ENCODE measurements at places on chromosomes 3 and 15.

- no peak for DNase-seq
Measured at GRCh38 chr15:80641384-80641783, 53.7 kb upstream of the ABHD17C start.

DNA sequence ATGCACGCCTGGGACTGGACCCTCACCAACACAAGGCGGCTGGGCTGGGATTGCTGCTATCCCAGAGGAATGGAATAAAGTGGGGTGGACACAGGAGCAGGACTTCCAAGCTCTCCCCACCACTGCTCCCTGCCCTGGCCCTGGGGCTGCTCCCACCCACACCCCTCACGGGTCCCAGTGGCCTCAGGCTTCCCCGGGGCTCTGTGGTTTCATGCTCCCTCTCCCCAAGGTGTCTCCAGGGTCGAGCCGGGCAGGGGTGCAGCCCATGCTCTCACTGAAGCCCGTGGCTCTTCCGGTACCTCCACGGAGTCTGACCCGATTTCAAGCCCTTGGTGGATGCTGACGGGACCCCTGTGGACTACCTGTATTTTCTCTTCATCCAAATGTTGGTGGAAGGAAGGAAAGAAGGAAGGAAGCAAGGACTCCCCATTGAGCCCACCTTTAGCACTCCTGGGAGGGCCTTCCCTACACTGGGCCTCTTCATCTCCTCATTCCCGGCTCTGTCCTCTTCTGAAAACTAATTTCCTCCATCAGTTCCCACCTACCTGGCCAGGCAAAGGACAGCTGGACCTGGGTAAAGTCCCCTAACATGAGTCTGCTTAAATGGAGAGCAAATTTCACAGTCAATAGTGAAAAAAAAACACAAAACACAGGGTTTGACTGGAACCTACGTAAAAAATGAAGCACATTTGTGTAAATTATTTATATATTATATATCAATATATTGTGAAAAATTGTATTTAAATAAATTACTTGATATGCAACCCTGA lies 44.0 kb upstream of the PCSK6 start:
- DNase-seq = no peak

DNA sequence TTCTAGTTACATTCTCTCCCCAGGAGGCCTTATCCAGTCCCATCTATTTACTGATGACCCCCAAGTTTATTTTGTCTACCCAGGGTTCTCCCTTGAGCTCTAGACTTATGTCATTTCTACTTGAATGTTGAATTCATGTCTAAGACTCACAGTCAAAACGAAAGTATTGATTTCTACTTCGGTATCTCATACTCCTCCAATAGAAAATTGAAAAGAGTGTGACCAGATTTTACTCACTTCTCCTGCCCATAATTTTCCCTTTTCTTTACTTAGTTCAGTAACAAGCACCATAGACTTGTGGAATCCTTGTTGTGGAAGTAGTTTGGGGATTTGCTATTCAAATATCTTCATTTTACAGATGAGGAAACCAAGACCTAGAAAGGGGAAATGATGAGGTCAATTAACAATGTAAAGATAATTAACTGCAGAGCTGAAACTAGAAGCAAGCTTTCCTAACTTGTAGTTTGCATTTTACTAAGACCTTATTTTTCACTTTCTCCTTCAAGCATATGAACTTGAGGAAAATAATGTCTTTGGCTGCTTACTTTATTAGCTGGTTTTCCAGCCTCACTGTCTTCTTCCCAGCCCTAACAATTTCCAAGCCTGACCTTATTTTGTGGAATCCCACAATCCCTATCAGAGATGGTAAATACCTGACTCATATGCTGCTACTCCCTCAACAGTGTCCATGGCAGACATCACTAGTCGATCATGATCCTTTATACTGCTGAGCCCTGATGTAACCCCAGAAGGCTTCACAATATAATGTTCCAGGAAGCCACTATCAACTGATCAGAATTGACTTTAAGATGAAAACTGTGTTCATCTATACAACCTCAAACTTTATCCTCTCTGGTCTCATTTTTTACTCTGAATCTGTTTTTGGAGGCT lies 123.9 kb upstream of the AGBL1 start:
- DNase-seq = no peak

- DNase-seq = peak; percentile 61
Measured at GRCh38 chr3:129605203-129605921, 1.1 kb downstream of the PLXND1 start.

DNA sequence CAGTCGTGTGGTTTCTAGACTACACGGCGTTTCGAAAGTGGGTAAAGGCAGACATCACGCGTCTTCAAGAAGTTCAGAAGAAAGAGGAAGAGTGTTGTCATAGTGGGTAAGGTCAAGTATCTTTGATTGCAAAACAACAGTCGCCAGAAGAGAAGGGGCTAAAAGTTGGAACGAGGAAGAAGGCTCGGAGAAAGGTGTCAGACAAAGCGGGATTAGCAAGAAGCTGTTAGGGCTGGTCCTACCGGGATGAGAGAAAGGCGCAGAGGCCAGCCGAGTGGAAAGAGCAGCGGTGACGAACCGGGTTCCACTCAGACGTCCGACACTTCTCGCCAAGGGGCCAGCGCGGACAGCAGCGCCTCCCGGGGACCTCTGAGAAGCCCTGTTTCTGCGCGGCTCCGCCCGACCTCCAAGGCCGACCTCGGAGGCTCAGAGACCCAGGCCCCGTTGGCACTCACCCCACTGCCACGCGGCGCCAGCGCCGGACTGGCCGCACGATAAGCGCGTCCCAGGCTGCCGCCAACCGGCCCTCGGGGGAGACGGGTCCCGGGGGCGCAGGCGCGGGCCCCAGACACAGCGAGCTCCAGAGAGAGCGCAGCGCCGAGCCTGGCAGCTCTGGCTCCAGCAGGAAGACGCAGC lies 436 bp downstream of the ADPGK start:
- DNase-seq = peak; percentile 53

DNA sequence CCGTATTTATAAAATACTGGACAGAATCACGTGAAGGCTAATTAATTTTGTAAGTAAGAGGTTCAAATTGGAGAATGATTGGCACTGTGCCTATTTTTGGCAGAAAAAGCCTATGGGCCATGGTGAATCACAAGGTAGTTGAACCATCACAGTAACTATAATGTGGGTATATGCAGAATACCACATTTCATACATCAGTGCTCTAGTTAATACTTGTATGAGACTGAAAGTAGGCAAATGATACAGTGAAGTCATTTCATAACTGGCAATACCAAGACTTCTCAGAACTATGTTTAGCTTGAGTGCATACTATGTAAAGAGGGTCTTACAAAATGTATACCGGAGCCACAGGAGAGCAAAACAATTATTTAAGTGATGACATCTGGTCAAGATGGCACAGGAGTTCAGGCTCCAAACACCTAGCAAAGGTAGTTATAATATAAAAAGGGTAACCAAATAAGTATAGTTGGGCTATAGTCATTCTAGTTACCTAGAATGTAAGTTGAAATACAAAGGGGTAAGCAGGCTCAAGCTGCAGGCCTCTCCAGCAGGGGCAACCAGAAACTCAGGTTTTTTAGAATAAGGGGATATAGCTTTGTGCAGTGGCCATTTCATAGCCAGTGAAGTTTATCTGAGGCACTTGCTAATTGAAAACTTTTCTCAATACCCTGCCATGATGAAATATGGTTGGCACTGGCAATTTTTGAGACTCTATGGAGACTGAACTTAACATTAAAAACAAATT lies 19.1 kb downstream of the GPR160 start:
- no peak for DNase-seq

DNA sequence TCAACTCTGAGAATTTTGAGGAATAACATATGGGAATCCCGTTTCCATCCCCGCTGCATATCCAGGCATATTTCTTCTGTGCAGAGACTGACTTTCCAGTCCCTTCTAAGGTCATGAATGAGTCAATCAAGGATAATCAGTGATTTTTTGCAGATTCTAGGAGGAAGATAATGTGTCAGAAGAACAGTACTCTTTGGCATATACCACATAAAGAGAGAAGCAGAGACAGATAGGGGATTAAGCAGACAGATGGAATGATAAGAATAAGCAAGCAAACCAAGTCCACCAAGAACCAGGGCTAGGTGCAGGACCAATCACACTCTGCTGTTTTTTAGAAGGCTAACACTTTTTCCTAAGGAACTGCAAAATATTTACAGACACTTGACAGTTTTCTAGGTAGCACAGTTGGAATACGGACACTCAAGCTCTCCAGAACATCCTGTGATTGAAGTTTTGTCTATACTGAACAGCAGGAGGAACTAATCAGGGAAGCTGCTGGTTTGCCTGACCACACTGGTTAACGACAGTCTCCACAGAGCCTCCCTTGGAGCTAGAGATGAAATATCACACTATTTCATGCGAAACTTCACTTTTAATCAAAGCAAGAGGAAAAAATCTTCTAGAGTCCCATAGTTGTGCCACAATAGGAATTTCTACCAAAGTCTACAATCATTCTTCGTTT lies 450.0 kb upstream of the KCNMB2 start:
- DNase-seq = no peak

- DNase-seq = no peak
Measured at GRCh38 chr3:98109807-98110549, 20.5 kb upstream of the OR5H1 start.

- peak; percentile 86 for DNase-seq
Measured at GRCh38 chr3:41580274-41580959, 381.1 kb downstream of the CTNNB1 start.

DNA sequence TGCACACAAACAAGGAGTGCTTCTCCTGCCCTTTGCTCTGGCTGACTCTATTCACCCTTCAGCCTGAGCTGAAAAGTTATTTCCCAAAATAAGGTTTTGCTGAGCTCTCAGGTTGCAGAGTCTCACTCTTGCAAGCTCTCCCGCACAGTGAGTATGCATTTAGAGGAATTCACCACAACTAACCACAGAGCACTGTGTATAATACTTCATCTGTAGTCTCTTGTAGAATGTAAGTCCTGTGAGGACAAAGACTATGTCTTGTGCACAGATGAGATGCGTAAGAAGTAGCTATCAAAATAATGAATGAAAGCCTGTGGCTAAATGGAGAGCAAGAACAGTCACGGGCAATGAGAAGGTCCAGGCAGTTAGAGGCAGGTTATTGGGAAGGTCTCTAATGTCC lies 156.5 kb upstream of the SLCO3A1 start:
- DNase-seq = no peak

- DNase-seq = no peak
Measured at GRCh38 chr3:15539066-15539465, 17.6 kb upstream of the COLQ start.

GRCh38 chr15:83845230-83845629 lies 191.3 kb downstream of the ADAMTSL3 start:
- DNase-seq = peak; percentile 94

GRCh38 chr15:29043736-29044502 lies 158.1 kb downstream of the APBA2 start:
- DNase-seq = peak; percentile 77

- no peak for DNase-seq
Measured at GRCh38 chr3:46926871-46927717, 49.5 kb downstream of the CCDC12 start.

DNA sequence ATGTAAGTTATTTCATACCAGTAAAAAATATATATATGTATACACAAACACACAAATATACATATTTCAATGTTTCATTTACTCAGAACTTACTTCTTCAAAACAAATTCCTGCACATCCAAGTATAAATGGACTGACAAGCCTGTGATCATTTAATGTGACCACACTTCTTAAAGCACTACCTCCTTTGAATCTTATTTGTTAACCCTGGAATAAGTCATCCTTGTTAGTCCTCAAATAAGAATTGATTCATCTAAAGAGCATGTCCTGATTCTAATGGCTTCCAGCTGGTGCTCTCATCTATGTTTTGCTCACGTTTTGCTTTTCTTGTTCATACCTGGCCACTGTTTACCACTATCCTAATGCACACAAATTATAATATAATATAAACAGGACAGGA lies 103.9 kb upstream of the UBP1 start:
- DNase-seq = no peak

- no peak for DNase-seq
Measured at GRCh38 chr3:12490547-12490946, 6.3 kb downstream of the TSEN2 start.

GRCh38 chr3:121839962-121840361 lies 5.0 kb downstream of the EAF2 start:
- DNase-seq = no peak

GRCh38 chr15:100175406-100176114 lies 166.2 kb downstream of the ADAMTS17 start:
- no peak for DNase-seq

GRCh38 chr3:62020706-62021105 lies 352.6 kb downstream of the FEZF2 start:
- DNase-seq = no peak

DNA sequence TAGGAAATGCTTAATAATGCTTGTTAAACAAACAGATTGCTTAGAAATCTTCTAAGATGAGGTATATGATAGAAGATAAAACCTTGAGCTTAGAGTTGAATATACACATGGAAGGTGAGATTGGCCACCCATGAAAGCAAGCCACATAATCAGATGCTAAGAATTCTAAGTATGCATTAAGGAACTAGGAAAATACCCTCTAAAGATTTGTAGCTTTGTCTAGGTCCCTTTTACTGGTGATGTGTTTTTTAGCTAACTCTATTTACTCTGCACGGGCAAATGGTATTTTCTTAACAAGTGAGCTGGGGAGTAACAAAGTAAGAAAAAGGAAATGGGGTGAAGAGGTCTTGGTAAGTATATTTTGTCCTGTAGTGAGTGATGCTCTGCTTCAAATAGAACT lies 310.3 kb downstream of the OXSM start:
- DNase-seq = no peak

DNA sequence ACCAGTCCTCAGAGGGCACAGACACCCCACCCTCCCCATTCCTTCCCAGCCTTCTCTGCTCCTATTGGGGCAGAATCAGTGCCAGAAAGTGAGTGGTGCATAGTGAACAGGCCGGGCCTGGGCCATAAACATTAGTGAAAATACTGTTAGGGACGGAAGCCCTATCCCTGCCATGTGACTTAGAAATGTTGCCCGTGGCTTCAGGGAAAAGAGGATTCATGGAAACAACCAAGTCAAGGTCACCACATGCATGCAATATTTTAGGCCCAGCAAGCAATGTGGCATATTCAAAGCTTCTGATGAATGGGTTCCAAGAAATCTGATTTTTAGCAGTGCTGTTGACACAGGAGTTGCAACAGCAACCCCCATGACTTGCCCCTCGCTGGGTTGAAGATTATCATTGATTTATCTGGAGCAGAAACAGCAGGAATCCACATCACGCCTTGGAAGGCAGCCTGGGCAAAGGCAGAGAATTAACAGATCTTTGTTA lies 52.3 kb downstream of the CCNL1 start:
- DNase-seq = no peak

DNA sequence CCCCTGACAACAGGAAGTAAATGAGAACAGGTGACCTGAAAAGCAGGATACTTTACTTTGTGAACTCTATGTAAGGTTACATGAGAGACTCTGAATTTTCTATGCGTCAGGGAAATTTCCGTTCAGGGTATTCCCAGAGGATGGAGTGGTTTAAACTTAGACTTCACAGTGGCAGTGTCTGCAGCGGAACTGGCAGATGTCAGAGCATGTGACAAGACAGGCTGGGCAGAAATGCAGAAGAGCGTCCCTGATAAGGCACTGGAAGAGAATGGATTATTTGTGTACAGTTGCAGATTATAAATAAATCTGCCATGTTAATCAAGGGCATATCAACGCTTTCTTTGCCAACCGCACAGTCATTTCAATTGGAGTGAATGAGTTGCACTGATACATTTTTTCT lies 598.4 kb upstream of the ZNF717 start:
- no peak for DNase-seq

- no peak for DNase-seq
Measured at GRCh38 chr3:81838457-81838856, 77.0 kb upstream of the GBE1 start.

GRCh38 chr3:182490596-182491491 lies 302.5 kb upstream of the ATP11B start:
- peak; percentile 15 for DNase-seq
